ENCODE measurements at places on chromosomes 7 and 10.

DNA sequence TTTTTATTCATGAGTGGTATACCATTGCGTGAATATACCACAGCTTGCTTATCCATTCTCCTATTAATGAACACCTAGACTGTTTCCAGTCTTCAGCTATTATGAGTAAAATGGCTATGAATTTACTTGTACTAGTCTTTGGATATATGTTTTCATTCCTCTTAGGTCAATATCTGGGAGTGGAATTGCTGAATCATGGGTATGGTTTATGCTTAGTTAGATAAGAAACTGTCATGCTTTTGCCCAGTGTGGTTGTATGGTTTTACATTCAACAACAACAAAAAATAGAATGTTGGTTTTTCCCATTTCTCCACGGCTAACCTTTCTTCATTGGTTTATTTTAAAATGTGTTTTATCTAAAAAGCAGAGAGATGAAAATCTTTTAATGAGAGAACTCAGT lies 308.3 kb downstream of the PHF14 start:
- no peak for DNase-seq

DNA sequence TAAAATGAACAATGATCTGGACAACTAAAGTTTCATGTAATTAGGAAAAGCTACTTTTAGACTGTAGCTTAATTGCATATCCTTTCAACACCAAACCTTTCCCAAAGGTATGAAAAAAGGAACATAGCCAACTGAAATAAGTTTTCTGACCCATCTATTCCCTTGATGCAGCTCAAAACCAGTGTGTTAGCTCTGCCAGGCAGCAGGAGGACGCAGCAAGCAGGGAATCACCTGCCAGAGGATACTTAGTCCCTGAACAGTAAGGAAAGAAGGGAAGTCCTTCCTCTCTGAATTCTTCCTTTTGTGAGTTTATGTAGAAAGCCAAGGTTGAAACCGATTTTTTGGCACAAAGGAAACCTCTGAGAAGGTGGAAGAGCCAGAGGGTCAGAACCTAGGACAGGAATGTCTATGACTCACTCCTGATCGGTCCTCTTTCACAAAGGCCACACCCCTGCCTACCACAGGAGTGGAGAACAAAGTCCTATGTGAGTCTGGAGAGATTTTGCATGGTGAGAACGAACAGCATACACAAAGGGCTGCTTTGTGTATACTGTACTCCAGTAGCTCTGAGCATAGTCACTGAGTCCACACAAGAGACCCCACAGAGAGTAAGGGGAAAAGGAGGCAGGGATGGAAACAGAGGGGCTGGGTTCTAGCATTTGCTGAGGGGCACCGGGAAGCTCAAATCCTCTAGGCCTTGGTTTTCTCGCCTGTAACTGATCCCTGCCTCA lies 68.8 kb upstream of the GSDME start:
- no peak for DNase-seq

GRCh38 chr7:82778021-82778420 lies 334.4 kb upstream of the CACNA2D1 start:
- DNase-seq: no peak

GRCh38 chr7:158356454-158356853 lies 231.2 kb downstream of the PTPRN2 start:
- no peak for DNase-seq

GRCh38 chr7:29066641-29067040 lies 79.7 kb downstream of the CPVL start:
- no peak for DNase-seq

- DNase-seq: no peak
These were observed 303.3 kb downstream of the GRID1 start for GRCh38 chr10:86063341-86063740.

GRCh38 chr7:68276725-68277124 lies 1280.1 kb downstream of the TYW1 start:
- DNase-seq: no peak

GRCh38 chr7:114008696-114009095 lies 89.9 kb upstream of the PPP1R3A start:
- no peak for DNase-seq

- no peak for DNase-seq
These were observed 236.6 kb downstream of the EBF3 start for GRCh38 chr10:129727495-129727894.

DNA sequence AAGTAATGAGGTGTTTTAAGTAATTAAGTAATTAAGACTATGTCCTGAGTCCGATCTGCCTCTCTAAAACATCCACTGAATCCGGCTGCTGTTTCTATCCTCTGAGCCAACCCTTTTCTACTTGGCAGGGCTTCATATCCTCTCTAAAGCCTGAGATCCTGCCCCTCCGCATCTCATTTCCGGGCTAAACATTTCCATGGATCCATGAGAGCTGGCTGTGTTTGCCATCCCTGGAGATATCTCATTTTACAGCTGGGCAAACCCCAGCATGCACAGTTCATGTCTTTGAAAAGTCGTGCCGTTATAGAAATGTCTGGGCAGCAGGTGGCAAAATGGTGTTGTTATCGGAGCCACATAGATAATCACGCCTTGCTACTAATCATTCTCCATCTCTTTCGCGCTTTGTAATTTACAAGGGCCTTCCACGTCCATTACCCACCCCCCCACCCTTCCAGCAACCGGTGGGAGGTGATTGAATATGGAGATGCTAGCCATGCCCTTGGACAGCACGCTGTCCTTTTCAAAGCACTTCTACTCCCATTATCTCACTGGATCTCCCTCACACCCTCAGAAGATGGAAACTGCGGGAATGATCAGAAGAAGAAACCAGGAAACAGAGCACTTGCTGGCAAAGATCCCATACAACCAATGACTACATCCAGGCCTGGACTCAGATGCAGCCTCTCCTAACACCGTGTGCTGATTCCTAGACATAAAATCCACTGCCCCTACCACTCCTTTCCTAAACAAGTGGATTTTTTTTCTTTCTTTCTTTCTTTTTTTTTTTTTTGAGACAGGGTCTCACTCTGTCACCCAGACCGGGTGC lies 1189.2 kb downstream of the TYW1 start:
- DNase-seq: no peak

- no peak for DNase-seq
These were observed 167.0 kb downstream of the PON1 start for GRCh38 chr7:95157381-95157780.

DNA sequence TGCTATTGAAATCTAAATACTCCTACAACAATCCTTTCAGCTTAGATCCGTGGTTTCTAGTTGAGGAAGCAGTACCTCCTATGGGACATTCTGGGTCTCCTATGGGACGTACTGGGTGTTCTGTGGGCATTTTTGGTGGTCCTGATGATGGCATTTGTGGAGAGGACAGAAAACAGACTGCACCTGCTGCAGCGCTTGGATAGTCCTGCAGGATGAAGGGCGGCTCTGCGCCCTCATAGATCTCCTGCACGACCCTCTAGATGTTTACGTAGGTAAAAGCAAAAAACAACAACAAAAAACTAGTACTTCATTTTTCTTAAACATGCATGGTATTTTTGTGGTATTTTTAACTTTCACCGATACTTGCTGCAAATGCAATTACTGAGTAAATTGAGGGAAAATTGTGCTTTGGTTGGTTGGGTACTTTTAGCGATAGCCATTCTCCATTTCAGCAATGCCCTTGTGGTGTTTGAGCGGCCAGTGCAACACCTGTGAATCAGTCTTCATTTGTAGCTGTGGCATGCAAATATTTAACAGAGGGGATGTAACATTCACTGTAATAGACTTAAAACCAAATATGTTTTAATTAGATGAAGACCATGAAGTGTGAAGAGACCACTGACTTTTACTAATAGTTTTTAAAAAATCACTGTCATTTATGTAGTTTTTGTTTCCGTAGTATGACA lies 461.2 kb downstream of the SDK1 start:
- DNase-seq: no peak

- DNase-seq: no peak
These were observed 53.2 kb upstream of the MTPN start for GRCh38 chr7:136030330-136030729.

DNA sequence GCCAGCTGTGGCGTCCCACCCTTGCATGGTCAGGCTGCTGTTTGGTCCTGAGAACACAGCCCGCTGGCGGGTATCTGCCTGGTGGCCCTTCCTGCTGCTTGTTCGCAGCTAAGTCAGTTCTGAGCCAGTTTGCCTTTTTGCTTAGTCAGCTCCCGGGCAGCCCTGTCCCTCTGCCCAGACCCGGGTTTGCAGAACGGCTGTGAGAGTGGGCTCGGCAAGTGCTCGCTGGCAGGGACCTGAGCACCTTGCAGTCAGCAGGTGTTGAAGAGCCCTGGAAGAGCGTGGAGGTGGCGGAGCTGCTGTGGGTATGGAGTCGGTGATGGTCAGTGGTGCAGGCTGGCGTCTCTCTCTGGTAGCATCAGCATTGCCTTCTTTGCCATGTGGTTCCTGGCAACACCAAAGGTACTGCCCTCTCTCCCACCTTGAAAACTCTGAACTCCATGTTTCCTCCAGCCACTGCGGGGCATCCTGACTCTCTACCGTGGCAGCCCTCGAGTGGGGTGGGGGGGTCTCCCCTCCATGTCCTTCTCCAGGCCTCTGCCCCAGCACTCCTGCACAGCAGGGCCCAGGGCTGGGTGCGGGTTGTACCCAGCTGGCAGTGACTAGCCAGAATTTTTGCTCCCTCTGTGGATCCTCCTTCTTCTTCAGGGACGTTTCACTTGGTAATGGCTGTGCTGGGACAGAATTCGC lies 4.6 kb downstream of the INPP5A start:
- no peak for DNase-seq

DNA sequence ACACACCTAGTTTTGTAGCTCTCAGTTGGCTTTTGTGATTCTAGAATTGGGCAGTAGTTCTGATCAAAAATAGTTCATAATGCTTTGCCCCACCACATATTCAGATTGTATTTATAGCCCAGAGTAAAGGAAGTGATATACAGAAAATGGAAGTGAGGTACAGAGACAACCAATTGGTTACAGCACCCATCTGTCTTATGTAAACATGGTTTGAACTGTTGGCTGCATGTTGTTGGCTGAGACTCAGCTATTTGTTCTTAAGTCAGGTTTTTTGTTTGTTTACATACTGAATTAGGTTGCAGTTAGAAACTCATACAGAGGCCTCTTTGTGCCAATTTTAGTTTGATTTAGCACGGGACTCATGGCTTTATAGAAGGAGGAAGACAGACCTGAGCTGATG lies 158.9 kb upstream of the GPR26 start:
- no peak for DNase-seq

DNA sequence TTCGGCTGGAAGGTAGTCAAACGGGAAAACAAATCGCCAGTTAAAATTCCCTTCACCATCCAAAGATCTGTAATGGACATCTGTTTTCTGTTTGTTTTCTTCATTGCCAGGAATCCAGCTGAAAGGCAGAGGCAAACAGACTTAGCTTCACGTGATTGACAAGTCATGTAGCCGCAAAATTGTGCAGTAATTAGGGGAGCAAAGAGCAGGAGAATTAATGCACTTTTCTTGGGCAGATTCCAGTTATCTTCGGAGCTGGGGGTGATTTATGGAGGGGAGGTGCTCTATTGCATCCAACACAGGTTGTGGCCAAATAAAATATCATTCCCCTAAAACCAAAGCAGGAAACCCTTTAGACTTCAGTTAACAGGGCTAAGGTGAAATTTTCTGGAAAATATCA lies 162.2 kb downstream of the MYOF start:
- DNase-seq: no peak

GRCh38 chr10:97270523-97271154 lies 21.8 kb downstream of the ARHGAP19 start:
- DNase-seq: no peak

- DNase-seq: no peak
These were observed 153.0 kb upstream of the RHEB start for GRCh38 chr7:151672716-151673115.

DNA sequence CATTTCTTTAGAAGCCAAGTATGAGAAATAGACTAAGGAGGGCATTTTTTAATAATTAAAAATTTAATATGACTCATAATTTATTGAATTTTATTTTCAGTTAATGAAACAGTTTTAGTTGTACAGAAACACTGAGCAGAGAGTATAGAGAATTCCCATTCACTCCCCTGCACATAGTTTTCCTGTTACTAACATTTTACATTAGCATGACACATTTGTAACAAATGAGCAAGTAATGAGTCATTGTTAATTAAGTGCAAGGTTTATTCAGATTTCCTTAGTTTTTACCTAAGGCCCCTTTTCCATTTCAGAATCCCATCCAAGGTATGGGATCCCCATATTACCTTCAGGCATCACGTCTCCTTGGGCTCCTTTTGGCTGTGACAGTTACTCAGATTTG lies 271.5 kb upstream of the FZD8 start:
- no peak for DNase-seq

DNA sequence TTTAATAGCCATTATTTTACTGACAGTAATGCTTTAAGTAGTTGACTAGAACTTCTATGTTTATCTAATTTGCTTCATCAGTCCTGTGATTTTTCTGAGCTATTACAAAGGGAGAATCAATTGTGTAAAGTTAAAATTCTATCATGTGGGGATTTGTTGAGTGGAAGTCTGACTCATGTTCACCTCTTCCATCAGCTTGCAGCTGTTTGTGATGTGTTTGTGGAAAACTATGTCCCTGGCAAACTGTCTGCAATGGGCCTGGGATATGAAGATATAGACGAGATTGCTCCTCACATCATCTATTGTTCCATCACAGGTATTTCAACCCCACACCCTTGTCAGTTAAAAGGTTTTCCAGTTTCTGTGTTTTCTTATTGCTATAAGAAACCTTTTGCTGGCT lies 59.9 kb downstream of the SUGCT start:
- DNase-seq: no peak

- no peak for DNase-seq
These were observed 243.9 kb downstream of the REEP3 start for GRCh38 chr10:63765126-63765525.

DNA sequence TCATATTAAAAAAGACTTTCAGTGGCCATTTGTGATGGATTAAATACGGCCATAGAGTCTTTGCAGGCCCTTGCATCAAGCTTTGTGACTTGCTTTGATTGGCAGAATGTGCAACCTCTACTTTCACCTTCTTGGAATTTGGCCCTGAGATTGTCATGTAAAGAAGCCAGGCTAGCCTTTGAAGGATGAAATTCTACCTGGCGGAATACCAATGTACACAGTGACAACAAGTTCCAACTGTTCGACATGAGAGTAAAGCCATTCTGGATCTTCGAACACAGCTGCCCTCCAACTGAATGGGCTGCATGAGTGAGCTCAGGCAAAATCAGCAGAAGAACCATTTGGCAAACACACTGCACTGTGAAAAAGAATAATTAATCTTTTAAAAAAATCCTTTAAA lies 321.3 kb downstream of the PHF14 start:
- DNase-seq: no peak

GRCh38 chr10:82397854-82398253 lies 522.9 kb downstream of the NRG3 start:
- no peak for DNase-seq

DNA sequence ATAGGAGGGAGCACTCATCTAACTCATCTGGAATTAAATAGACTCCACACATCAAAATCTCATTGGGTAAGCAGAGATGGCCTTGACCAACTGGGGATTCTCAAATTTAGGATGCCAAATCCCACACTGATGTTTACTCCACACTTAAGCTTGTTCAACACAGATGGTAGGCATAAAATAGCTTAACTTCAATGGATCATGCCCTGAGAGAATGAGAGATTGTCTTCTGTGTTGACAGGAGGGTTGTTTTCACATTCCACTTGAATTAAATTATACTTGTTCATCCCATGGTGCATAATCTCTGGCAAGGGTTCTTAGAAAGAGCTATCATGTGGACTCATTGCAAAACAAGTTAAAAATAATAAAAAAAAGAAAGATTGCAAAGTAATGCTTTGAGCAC lies 391.4 kb downstream of the PLXDC2 start:
- DNase-seq: no peak
